ENCODE measurements at places on chromosomes 16 and 17. TPM values are rescaled to one million over a fixed set of nuclear protein-coding genes. Genes with fewer than 3 reads are reported as not detected.

DNA sequence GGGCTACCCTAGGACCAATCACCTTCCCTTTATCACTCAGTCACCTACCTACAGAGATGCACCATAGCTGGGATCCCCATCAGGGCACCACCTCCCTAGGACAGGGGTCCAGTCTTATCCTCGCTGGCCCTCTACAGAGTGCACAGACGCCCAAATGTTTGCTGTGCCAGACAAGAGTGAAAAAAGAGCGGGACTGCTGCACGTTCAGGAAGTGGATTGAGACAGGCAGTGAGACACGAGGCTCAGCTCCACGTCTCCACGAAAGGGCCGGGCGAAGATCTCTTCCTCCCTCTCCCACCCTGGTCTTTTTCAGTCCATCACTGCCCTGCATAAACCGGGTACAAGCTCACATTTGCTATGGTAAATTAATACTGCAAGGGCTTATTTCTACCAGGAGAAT lies 95.5 kb downstream of the ZFHX3 start:
- no peak for DNase-seq

DNA sequence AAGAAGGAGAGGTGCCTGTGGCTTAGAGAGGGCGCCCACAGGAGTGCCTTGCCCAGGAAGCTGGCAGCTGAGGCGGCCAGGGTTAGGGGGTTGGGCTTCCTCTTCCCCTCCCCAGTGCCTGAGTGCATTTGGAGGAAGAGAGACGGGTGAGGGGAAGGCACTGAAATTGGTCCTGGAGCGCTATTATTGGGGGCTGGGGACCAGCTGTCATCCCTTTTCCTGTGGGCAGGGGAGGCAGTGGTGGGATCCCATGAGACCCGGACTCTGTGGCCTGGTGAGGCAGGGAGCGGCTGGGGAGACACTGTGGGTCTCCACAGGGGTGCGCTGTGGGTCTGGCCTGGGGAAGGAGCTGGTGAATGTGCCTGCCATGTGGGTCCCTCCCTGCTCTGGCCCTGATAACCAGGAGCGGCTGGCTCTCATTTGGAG lies 259.7 kb downstream of the SEC14L1 start:
- DNase-seq: no peak

DNA sequence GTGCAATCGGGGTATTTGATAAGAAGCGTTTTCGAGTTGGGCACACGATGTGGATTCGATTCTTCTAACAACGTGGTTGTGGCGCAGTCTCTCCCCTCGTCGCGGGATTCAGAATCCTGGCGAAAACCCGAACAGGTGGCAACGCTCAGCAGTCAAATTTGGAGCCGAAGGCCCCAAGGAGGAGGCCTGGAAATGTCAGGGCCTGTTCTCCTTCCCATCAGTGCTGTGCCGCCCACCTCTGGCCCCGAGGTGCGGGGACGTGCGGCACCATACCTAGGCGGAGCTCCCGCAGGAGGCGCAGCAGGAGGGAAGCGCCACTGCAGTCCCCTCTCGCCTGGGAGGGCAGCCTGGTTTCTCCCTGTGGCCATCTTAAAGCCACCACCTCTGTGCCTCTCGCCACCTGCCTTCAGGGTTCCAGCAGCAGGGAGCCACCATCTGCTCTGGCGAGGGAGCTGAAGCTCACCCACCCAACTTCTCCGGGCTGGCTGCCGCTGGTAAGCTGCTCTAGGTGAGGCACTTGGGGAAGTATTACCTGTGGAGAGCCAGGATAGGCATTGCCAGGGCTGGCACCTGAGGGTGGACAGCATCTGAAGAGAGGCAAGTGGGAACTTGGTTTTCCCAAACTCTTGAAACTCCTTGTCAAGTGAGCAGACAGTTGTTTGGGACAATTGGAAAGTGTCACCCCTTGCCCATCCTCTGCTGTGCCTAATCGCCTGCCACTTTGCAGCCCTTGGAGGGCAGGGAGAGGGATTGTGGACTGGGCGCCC lies 2.6 kb upstream of the AATF start:
- DNase-seq: no peak

DNA sequence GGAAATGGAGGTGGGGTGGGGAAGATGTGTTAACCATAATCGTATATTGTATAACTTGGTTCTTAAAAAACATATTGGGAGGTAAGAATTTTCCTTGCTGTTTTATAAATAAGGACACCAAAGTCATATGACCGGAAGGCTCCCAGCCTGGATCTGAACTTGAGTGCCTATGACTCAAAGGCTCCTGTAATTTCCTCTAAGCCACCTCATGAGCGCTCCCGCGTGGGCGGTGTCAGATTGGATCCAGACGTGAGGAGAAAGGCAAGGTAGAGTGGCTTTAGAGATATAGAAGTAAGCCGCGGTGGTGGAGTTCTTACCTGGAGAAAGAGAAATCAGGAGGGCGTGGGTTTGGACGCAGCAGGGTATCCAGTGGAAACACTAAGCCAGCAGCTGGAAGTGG lies 196.2 kb upstream of the NLRP1 start:
- no peak for DNase-seq

- no peak for DNase-seq
Observed at GRCh38 chr16:9112166-9112843, 20.9 kb downstream of the HAPSTR1 start.

DNA sequence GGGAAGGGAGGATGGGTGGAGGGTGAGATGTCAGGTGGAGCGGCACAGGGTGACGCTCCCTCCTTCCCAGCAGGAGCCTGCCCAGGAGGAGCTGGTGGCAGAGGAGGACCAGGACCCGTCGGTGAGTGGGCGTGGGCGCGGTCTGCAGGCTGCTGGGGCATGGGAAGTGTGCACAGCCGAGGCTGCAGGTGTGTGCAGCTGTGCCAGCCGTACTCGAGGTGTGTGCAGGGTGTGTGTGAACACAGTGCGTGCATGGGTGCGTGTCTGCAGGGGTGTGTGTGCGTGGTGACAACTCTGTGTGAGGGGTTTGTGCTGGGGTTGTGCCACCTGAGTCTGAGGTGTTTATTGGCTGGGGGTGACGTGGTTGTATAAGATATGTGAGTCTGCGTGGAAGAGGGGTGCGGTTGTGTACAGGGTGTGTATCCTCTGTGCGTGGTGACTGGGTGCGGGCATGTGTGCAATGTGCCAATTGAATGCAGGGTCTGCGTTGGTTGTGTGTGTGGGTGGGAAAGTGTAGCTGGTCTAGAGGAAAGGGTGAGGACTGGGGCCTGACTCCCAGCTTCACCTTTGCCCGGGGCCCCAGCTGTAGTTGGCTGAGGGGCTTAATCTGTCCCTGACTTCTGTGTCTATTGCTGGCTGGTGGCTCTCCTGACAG lies 670 bp downstream of the TNFSF12 start:
- no peak for DNase-seq

DNA sequence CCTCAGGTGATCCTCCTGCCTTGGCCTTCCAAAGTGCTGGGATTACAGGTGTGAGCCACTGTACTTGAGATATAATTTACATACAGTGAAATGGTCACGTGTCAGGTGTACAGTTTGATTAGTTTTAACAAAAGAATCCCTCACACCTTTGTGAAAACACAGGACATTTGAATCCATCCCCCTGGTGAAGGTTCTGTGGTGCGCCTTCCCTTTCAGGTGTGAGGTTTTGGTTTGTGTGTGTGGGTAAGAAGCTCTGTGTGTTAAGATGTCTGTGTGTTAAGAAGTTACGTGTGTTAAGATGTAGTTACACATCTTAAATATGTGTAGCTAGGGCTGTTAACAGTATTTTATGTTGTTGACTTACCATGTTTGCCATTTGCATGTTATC lies 4.4 kb downstream of the SEC14L1 start:
- no peak for DNase-seq

DNA sequence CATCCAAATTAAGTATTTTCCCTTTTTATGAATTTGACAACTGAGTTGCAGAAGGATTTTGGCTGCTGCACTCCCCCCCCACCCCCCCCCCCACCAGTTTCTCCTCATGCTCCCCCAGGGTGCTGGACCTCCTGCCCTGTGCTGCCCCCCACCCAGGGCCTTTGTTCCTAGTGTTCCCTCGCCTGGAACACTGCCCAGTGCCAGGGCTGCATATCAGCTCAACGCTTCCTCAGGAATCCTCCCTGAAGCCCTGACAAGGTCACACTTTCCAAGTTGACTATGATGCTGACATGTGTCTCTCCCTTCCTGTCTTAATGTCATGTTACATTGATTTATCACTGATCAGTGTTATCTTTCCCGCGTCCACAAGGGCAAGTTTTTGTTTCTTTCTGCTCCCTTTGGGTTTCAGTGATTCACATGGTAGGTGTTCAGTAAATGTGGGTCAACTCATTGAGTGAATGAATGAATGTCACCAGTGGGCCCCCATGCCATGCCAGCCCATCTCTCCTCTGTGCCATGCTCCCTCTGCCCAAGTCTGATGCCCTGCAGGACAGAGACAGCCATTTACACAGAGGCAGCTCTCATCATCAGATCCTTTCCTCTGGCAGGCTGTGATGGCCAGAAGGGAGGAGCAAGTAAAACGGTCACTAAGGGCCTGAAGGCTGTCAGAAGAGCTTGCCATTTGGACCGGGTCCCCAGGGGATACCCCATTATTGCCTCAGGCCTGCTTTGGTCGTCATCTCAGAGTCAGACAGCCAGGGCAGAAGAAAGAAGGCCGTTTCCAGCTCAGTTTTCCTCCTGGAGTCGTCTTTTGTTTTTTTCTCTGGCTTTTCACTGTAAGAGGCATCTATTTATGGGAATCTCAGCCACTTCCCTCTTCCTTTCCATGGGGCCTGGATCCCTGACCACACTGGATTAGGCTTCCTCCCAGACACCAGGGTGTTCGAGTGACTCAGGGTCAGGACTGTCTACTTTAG lies 386.2 kb downstream of the SNX29 start:
- peak; percentile 46 for DNase-seq

Gene LASP1
- 126 TPM for total RNA-seq

Gene MT1M
- 18.8 TPM for total RNA-seq

Gene POLR3K
- 14.9 TPM for total RNA-seq

All from ureter (tissue), 1 donor.